ENCODE measurements at places on chromosomes 12 and 14.
A peak's percentile ranks its signal among the peaks of the same experiment; 100 is the strongest.

GRCh38 chr14:74516451-74517160 is 23.0 kb downstream of the ISCA2 start:
- no peak for DNase-seq

- DNase-seq, result no peak
Measured at GRCh38 chr12:68870011-68870410, 62.0 kb downstream of the MDM2 start.

GRCh38 chr12:34298971-34299801 is 276.9 kb downstream of the ALG10 start:
- DNase-seq, result no peak

DNA sequence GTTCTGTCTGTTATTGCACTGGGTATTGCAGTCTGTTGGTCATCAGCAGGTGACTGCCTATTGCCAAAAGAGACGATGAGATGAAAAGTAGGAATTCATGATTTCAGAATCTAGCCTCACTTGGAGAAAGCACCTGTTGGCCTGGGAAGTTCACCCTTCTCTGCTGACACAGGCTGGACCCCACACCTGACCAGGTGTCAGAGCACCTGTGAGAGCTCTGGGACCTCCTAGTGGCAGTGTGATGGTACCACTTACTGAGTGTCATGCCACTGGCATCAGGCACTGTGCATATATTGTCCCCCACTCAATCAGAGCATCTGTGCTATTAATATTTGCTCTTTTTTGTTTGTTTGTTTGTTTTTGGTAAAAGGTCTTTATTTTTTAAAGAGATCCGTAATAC is 68.0 kb downstream of the RASSF3 start:
- no peak for DNase-seq

GRCh38 chr14:20387576-20387975 is 25.7 kb downstream of the TEP1 start:
- DNase-seq, result no peak

- no peak for DNase-seq
Measured at GRCh38 chr12:122928404-122929147, 32.7 kb upstream of the VPS37B start.

- DNase-seq, result peak; percentile 63
Measured at GRCh38 chr14:104604458-104605449, at the start of gene TMEM179. Gene TMEM179, minus strand, starts transcription at chr14:104604772. Its CDS starts 31 bp downstream, at chr14:104604741.

DNA sequence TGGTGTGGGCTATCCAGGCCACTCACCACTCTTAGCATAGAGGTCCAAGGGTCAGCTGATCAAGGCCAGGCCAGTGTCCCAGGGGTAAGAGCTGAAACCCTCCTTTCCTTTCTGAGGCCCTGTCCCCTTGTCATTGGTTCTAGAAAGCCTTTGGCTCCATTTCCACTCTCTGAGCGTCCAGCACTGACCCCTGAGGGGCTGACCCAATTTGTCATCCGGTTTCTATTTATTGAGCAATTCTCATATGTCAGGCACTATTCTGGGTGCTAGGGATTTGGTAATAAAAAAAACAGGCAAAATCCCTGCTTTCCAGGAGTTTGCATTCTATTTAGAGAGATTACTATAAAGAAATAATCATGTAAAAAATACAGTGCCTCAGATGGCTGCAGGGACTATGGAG is 3.4 kb downstream of the KRT77 start:
- DNase-seq, result no peak

DNA sequence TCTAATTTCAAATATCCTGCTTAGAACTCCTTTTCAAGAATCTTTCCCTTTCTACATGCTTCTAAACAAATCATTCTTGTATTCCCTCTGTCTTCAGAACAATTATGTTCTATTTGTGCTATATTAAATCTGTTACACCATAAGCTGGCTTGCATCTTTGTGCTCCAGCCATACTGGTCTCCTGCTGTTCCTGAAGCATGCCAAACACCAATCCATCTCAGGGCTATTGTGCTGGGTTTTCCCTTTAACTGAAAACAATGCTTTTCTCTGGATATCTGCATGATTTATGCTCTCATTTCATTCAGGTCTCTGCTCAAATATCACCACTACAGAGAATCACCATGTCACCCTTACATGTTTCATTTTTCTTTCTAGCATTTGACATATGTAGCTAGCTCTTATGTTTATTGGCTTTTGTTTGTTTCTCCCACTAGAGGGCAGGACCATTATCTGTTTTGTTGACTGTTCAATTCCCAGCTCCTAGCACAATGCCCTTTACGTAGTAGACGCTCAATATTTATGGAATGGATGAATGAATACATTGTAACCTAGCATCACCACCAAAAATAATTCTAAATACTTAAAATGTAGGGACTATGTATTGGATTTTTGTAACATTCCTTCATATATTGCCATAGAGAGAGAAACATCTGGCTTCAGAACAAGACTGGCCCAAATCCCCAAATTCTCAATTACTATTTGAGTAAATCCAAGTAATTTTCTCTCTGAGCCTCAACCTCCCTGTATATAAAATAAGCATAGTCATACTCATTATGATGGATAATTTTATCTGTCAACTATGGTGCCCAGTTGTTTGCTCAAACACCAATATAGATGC is 302.0 kb upstream of the SYT1 start:
- no peak for DNase-seq

- DNase-seq, result no peak
Measured at GRCh38 chr12:24901576-24902461, 47.1 kb downstream of the BCAT1 start.

- DNase-seq, result no peak
Measured at GRCh38 chr12:27253347-27253746, 9.3 kb downstream of the STK38L start.

- no peak for DNase-seq
Measured at GRCh38 chr12:117042862-117043261, 56.4 kb downstream of the TESC start.

- DNase-seq, result no peak
Measured at GRCh38 chr12:125079648-125080645, 14.7 kb downstream of the AACS start.

DNA sequence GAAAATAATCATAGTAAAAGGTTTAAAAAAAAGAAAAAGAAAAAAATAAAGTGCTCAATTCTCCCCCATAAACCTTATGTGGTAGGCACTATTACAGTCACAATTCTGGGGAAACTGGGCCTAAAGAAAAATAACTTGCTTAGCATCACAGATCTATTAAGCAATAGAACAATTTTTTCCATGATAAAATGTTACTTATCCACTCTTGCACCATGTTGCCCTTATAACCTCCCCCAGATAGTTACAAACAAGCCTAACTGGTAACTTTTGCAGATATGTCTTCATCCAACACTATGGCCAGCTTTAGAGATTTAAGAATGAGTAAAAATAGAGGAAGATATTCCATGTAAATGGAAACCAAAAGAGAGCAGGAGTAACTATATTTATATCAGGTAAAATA is 164.8 kb downstream of the DUSP6 start:
- DNase-seq, result no peak

DNA sequence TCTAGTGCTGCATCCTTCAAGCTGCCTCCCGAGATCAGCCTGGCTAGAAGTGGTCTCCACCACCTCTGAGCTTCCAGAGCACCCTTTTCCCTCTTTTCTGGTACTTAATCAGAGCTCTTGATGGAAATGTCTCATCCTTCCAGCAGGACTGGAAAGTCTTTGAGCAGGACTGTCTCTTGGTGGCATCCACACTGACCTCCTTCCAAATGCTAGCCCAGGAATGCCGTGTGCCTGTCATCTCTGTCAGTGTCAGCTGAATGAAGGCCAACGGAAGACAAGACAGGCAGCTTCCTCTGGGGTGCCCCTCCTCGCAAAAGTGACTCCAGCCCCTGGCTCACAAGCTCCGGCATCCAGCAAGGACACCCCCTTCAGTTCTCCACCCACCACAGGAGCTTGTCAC is 171.3 kb upstream of the FKBP4 start:
- no peak for DNase-seq
